ENCODE measurements at places on chromosomes 7 and 10. TPM values are rescaled to one million over a fixed set of nuclear protein-coding genes. Genes with fewer than 3 reads are reported as not detected.

Gene CDHR3
- 4.8 TPM for polyA plus RNA-seq

Gene ZNF736
- 16.2 TPM for polyA plus RNA-seq

Gene PNLIPRP1
- not detected for polyA plus RNA-seq

Gene MMD2
- polyA plus RNA-seq = not detected

Gene PKD1L1
- 0.25 TPM for polyA plus RNA-seq

DNA sequence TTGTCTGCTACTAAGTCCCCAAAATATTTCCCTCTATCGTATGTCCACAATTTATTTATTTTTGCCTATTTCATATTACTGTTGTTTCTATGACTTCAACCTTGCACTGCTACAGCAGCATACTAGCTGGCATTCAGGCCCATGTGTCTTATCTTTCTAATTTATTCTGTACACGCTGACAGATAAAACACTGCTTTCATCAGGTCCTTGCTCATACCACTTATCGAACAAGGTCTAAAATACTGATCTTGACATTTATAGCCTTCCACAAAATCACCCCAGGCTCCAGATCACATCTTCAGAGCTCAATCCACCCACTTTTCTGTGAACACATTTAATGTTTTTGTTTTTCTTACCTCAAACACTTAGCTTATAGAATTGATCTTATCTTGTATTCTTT lies 374.6 kb downstream of the THSD7A start:
- no peak for DNase-seq

DNA sequence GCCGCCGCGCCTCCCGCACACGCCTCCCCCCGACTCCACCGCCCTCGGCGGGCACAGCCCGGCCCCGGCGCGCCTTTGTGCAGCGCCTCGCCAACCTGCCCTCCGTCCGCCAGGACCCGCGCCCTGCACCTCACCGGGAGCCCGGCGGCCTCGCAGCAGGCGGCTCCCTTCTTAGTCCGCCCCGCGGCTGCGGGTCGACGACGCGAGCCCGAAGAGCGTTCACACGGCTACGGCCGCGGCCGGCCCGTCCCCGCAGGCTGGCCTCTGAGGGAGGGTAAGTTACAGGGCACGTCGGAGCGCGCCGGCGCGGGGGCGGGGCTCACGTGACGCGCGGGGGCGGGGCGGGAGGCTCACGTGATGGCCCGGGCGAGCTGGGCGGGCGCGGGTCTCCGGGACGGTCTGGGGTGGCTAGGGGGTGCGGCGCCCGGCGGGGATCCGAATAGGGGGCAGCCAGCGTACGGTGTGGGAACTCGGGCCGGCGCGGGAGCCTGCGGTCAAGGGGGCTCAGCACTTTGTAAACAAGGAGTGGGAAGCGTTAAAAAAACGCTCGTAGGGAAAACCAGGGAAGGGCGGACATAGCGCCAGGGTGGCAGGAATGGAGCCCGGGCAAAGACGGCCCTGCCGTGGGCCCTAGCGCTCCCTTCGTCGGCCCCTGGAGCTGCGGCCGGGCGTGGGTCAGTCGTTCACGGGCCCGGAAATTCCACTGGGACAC lies at the start of gene ARHGAP12:
TSS of gene ARHGAP12 (minus strand) at position 283 of the 712 bp plus-strand sequence. CDS start 19,976 bp downstream, outside the sequence.
- peak; percentile 73 for DNase-seq

GRCh38 chr7:139075871-139076686 lies 33.4 kb downstream of the ZC3HAV1 start:
- DNase-seq = no peak

GRCh38 chr10:96289218-96289910 lies 14.9 kb upstream of the DNTT start:
- no peak for DNase-seq

- DNase-seq = no peak
Observed at GRCh38 chr7:137757146-137757925, 89.4 kb downstream of the DGKI start.

GRCh38 chr7:34755008-34755407 lies 97.0 kb downstream of the NPSR1 start:
- no peak for DNase-seq

- no peak for DNase-seq
Observed at GRCh38 chr10:29634764-29635625, at the start of gene SVIL. TSS of gene SVIL (minus strand) at chr10:29634971. CDS start at chr10:29555058, 79,913 bp downstream.

GRCh38 chr7:18903695-18904094 lies 213.7 kb downstream of the TWIST1 start:
- DNase-seq = no peak

DNA sequence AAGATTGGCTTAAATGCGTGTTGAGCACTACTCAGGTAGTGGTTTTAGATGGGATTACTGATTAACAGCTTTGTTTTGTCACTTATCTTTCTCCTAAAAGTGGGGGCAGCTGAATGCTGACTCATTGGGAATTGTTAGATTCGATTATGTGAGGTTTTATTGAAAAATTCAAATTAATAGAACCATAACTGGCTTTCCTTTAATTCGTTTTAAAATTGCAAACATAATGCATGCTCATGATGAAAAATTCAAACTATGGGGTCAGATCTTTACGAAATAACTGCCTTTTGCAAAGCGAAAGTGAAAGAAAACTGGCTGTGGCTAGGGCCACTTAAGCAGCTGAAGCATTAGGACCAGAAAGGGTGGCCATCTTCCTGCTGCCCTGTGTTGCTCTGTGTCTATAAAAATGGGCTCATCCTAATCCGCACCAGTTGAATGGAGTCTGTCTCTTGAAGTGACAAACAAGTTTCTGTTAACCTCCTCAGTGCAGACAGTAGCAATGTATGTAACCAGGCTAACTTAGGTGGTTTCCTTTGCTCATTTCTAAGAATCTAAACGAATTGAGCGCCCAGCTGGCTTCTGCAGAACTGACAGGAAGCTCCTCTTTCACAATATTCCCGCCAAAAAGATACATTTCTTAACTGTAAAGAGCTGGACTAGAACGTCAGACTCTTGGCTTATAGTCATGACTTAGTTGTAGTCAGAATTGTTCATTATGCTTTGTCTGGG lies 27.8 kb downstream of the DENND10 start:
- DNase-seq = no peak

DNA sequence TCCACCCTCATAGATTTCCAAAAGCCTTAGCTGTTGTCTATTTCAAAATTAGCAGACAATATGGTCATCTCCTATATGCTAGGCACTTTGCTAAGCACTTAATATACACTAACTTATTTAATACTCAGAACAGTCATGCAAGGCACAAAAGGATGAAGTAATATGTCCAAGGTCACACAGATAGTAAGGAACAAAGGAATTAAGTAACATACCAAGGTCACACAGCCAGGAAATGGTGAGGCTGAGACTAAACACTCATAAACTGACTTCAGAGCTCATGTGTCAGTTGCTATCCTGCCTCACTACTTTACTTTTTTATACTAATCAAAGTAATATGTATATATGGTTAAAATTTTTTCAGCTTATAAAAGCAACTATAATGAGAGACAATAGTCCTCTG lies 23.6 kb upstream of the HIBADH start:
- DNase-seq = no peak

DNA sequence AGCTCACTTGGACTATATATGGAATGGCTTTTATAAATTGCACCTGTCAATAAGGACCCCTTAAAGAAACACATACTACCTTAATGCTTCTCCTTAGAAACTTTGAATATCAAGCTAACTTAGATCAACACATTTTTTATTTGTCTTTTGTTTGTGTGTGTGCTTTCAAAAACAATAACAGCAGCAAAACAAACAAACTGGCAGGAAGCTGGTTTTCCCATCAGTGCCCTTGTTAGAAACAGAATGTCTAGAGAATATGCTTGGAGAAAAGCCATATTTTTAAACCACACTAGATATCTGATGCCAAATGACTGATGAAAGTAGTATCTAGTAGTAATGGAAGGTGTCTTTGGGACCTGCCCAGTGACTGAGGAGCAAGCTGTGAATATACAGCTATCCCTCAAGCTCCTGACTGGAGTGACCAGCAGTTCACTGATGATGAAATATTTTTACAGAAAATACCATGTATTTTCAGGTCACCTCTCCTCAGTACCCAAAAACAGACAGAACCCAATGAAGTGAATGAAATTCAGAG lies 1.0 kb downstream of the PDE1C start:
- DNase-seq = no peak

DNA sequence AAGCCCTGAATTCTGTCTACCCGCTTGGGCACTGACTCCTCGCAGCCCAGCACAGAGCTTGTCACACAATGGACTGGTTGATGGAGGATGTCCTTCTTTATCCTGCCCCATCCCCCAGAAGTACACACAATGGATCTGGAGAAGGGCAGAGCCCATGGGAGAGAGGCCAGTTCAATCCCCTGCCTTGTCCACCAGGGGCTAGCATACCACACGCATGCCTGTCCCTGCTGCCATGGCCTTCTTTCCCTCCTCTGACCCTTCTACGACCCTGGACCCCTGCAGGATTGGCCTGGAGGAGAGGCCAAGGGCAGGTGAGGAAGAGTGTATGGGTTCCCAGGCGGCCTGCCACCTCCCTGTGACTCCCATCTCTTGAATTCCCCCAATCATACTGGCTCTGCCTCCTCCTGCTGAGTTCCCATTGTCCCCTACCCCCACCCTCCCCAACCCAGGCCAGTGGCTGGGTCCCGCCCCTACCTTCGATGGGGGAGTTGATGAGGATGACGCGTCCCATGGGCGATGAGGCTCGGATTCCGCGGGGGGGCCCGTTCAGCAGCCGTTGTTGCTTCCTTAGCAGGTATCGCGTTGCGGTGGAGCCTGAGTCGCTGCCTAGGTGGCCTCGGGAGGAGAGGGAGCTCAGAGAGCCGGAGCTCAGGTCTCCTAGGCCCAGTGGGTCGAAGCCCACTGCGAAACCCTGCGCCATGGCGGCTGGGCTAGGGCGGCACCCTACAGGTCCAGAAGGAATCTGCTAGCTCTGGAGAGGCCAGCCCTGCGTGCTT lies 1.2 kb downstream of the PDZD7 start:
- no peak for DNase-seq

- no peak for DNase-seq
Observed at GRCh38 chr10:126659750-126660149, 10.7 kb downstream of the C10orf90 start.

- peak; percentile 97 for DNase-seq
Observed at GRCh38 chr7:91264046-91264923, at the start of gene FZD1. TSS of gene FZD1 (plus strand) at chr7:91264433. CDS start at chr7:91264881, 448 bp downstream.

- DNase-seq = no peak
Observed at GRCh38 chr10:72679838-72680241, 12.1 kb upstream of the MCU start.

DNA sequence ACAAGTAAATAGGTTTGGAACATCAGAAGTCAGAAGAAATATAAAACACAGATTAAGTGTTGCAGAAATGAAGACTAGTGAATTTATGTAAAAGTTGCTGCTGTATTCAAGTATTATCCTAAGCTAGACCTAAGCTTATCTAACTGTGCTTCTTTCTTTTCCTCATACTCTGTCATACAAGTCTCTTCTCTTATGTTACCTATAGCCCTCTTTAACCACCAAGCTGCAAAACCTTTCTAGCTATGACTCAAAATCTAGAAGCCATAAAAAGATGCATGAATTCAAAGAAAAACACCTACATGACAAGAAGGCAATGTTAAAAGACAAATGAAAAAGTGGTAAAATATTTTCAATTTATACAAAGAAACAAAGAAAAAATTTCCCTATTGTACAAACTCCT lies 23.0 kb downstream of the DENND11 start:
- no peak for DNase-seq

GRCh38 chr10:18738835-18739234 lies 79.6 kb downstream of the ARL5B start:
- DNase-seq = no peak

GRCh38 chr10:84298057-84298456 lies 30.3 kb upstream of the CCSER2 start:
- DNase-seq = no peak

DNA sequence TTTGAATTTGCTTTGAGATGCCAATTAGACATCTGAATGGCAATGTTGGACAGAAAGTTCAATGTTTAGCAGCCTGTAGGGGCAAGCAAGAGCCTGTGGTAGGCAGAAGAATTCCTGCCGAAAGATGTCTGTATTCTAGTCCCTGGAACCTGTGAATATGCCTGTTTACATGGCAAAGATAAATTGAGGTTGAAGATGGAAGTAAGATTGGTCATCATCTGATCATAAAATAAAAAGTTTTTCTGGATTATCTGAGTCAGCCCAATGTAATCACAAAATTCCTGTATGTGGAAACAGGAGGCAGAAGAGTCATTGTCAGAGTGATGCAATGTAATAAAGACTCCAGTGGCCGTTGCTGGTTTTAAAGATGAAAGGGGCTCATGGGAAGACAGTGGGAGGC lies 430.5 kb downstream of the MDFIC start:
- no peak for DNase-seq

Measured in right renal cortex interstitium (tissue), 3 donors.